Renal cortex interstitium (tissue), 15 donors: ENCODE measurements at places on chromosomes 12 and 14.

DNA sequence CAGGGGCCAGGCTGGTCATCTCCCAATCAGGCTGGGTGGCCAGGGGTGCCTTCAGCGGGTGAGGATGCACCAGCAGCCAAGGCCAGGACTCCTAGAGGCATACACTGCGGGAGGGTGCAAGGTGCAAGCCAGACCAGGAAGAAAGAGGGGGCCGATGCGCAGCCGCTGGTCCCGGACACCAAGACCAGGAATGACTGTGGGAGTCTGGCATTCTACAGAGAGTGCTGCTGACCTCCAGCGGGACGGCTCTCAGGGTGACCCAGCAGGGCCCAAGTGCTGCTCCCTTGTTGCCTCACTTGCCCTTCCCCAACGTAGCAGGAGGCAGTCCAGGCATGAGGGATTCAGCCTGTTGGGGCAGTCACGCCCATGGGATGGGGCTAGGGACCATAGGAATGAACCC is 35.8 kb downstream of the DEGS2 start:
- no peak for DNase-seq

DNA sequence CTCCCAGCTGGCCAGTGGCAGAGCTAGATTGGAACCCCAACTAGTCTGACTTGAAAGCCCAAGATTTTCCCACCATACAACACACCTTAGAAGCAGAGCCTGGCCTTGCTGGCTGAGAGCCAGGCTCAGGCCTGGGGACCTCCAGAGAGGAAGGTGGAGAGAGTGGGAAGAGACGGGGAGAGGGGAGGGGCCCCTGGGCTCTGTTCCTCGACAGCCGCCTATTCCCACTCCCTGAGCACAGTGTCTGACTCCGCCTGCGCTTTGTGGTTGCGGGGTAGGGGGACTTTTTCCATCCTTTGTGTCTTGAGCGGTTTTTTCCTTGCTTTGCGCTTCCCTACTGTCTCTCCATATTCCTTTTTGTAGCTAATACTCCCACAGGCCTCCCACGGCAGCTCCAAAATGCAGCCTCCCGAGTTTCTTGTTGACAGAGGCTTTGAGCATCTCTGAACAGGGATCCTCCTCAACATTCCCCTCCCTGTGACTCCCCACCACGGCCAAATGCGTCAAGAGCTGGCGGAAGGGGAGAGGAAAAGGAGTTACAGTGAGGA is 4.0 kb upstream of the KCNH3 start:
- no peak for DNase-seq

- DNase-seq, result no peak
These were observed 52.1 kb downstream of the BTBD7 start for GRCh38 chr14:93280743-93281142.

DNA sequence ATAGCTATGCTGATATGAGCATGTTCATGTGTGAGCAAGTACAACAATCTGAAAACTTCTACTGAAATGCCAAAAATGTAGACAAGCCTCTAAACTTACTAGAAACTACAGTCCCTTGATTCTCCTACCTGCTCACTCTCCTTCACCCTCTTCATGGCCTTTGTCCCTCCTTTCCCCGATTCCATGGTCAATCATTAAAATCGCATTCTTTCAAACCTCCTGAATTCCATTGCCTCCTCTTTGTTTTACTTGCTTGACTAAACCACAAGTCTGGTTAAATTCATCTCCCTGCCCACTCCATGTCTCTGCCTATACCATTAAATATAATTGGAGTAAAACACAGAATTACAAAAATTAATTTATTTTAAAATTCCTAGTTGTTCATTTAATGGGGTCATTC is 33.0 kb upstream of the SSTR1 start:
- DNase-seq, result no peak

DNA sequence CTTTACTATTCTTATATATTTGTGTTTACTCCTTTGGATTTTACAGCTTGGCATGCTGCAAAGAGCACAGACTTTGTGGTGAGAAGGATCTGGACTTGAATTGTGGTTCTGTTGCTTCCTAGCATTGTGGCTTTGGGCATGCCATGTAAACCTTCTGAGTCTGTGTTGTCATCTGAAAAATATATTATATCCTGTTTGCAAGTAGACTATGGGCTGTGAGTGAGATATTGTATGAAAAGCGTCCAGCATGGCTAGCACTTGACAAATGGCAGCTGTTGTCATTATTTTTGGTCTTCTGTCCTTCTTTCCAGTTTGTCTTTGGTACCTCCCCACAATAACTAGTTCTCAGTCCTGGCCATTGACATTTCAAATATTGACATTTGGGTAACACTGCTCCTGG is 61.8 kb upstream of the DACT1 start:
- DNase-seq, result no peak

DNA sequence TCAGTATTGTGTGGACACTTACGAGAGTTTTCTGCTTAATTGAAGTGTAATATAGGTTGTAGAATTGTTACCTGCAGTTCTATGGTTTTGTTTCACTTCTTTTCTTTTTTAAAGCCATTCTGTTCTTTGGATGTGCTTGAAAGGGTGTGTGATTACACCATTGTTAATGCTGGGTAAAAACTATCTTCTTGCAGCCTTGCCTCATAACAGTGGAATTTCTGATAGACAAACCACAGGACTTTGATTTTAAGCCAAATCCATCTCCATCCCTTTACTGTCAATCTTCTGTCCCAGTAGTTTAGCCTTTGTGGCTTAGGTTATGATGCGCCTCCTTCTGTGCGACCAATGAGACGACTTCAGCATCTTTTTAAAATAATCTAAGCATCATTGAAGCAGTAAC is 182.3 kb downstream of the PELI2 start:
- DNase-seq, result no peak

- DNase-seq, result no peak
These were observed 7.5 kb downstream of the ATF1 start for GRCh38 chr12:50771409-50771808.

DNA sequence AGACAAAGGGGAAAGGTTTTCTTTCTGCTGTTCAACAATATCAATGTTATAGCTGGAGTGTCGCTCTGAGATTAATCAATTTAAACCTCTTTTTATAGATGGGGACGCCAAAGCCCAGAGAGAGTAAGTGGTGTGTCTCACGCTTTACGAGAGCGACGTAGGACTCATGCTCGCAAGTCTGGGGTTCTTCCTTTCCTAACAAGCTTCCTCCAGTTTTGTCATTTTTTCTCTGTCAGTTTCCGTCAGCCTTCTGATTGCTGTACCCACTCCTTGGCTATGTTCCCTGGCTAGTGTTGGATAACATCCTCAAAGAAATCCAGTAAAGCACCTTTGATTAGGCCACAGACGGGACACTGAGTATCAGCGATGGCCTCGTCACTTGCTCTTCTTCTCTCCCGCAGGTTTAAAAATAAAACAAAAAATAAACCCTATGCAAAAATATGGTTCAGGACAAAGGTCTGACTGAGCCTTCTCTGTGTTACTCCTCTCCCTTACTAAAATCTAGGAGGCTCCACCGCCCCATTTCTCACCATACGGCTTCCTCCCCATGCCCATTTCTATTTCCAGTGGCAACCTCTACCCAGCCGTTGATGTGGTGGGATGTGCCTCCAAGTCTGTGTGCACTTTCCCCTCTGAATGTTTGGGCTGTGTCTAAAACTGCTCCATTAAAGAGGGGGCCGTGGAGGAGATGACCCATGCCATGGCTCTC is 172.7 kb upstream of the PARP11 start:
- DNase-seq, result no peak

DNA sequence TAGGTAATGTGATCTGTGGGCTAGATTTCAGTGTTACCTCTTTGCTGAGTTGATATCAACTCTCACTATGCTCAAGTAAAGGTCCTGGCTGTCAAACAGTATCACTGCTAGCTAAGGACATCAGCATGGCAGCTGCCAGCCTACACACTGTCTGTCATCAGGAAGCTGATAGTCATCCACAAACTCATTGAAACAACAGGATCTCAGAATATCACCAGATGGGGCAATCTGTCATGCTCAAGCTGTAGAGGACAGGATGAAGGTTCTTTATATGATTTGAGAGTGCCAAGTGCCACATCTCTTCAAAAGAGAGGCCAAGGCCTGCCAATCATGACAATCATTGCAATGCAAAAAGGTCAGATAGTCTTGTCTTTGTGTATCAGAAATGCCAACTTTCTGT is 811.5 kb upstream of the SEL1L start:
- no peak for DNase-seq

- no peak for DNase-seq
These were observed 18.1 kb downstream of the RPH3A start for GRCh38 chr12:112809684-112810083.

DNA sequence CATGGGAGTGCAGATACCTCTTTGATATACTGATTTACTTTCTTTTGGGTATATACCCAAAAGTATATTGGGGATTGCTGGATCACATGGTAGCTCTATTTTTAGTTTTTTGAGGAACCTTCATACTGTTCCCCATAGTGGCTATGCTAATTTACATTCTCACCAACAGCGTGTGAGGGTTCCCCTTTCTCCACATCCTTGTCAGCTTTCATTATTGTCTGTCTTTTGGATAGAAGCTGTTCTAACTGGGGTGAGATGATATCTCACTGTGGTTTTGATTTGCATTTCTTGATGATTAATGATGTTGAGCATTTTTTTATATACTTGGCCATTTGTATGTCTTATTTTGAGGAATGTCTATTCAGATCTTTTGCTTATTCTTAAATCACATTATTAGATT is 44.1 kb upstream of the JDP2 start:
- no peak for DNase-seq

DNA sequence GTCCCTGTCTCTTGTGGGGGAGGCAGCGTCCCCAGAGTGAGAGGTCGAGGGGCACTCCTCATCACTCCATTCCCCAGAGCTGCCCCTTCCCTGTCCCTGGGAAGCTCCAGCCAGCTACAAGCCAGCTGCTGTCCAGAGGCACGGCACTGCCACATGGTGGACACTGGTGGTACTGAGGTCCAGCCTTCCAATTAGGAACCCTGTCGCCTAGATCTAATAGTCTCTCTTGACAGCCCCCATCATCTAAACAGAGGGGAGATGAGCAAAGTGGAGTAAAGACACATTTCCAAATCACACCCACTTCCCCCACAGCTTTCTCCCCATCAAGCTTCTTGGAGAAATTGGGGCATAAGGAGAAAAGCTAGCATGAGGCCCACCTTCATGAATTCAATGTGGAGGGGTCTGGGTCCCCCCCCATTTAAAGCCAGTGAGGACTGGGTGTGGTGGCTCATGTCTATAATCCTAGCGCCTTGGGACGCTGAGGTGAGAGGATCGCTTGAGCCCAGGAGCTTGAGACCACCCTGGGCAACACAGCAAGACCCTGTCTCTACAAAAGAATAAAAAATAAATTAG is 2.1 kb upstream of the INHBE start:
- DNase-seq, result peak; percentile 66
